ENCODE measurements at places on chromosomes 1 and 21. TPM values are rescaled to one million over a fixed set of nuclear protein-coding genes. Genes with fewer than 3 reads are reported as not detected.

NR1I3 gene
- not detected for total RNA-seq

EXTL1 gene
- not detected for total RNA-seq

OLFML3 gene
- total RNA-seq, result 0.66 TPM

SPATA21 gene
- total RNA-seq, result not detected

MRPS6 gene
- 65.9 TPM for total RNA-seq

HCN3 gene
- 4.8 TPM for total RNA-seq

AIM2 gene
- 0.17 TPM for total RNA-seq

SHE gene
- not detected for total RNA-seq

F13B gene
- under 0.01 TPM for total RNA-seq

TSPEAR gene
- total RNA-seq, result not detected

PDE9A gene
- 1.4 TPM for total RNA-seq

RORC gene
- total RNA-seq, result 0.33 TPM

MIXL1 gene
- total RNA-seq, result not detected

OVAAL gene
- not detected for total RNA-seq

APOBEC4 gene
- total RNA-seq, result not detected

SSX2IP gene
- 22.5 TPM for total RNA-seq

TEX38 gene
- not detected for total RNA-seq

Data from mammary epithelial cell (primary cell).